ENCODE measurements at places on chromosomes 5 and 9.
A peak's percentile ranks its signal among the peaks of the same experiment; 100 is the strongest.

DNA sequence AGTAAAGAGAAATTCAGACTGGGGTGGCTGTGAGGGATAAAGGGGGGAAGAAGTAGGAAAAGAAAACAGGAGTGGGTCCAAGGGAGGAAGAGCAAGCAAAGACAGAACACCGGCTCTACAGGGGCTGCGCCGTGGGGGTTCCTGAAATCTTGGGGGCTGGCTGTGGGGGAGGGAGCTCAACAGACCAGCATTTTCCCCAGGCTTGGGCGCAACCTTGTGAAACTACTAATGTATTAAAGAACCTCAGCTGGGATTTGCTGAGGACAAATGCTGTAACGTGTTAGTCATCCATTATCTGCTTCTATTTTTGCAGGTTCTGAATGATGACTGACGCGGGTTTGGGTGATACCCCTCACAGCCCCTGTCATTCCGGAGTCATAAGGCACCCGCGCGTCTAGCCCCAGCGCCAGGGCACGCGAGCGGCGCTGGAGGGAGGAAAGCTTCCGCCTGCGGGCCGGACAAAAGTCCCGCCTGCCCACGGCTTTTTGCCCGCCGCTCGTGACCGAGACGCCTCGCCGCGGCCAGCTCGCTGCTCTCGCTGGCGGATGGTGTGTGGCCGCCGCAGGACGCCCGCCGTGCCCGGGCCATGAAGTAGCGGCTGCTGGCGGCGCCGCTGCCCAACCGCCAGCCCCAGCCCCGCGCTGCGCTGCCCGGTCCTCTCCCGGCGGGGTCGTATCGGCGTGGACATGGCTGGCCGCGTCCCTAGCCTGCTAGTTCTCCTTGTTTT, 110.6 kb downstream of the PAM start:
- peak; percentile 94 for DNase-seq

DNA sequence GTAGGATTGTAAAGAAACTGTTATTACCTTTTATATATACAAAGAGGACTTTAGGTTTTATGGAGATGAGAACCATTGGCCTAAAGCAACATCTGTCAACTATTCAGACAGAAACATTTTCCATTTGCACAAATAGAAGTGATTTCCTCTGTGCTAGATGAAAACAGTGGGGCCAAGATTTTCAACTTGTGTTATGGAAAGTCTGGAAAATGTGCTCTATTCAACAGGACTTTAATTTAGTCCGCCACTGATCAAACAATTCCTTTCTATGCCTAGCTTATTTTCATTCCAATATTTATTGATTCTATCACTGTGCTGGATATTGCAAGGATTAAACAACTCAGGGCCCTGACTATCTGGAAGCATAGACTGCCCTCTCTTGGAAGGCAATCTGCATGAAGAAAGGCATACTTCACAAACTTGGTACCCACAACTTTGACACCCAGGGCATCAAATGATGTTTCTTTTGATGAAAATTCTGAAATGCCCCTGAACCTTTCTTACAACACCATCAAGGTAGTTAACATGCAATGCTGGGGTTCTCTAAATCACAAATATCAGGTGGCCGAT, 126.6 kb upstream of the HMHB1 start:
- no peak for DNase-seq

- DNase-seq, result peak; percentile 36
Observed at GRCh38 chr5:78779262-78779661, 130.7 kb upstream of the LHFPL2 start.

GRCh38 chr5:141484310-141484640, 555 bp upstream of the PCDHGC4 start:
- no peak for DNase-seq

- peak; percentile 99 for DNase-seq
Observed at GRCh38 chr5:33321026-33321425, 119.7 kb upstream of the TARS1 start.

- no peak for DNase-seq
Observed at GRCh38 chr5:169889572-169889971, 90.7 kb downstream of the INSYN2B start.

DNA sequence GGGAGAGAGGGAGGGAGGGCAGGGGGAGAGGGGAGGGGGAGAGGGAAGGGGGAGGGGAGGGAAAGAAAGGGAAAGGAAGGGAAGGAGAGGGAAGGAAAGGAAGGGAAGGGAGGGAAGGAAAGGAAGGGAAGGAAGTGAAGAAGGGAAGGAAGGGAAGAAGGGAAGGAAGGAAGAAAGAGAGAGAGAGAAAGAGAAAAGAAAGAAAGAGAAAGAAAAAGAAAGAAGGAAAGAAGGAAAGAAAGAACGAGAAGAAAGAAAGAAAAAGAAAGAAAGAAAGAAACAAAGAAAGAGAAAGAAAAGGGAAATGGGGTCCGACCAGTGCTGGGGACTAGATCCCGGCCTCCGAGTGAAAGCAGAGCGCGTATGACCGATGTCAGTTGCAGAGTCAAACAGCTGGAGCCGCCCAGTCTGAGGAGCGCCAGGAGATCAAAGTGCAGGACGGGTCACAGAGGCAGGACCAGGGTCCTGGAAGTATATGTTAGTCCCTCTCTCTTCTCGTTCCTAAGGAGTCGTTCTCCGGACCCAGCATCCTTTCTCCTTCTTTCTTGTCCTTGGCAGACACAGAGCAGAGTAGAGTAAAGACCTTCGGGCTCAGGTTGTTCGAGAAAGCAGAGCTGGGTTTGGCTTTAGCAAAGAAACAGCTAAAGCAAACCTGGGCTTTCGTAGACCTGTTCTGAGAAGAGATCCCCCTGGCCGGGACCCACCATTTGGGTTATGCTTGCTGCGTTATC, 305.4 kb upstream of the MSX2 start:
- DNase-seq, result peak; percentile 23

DNA sequence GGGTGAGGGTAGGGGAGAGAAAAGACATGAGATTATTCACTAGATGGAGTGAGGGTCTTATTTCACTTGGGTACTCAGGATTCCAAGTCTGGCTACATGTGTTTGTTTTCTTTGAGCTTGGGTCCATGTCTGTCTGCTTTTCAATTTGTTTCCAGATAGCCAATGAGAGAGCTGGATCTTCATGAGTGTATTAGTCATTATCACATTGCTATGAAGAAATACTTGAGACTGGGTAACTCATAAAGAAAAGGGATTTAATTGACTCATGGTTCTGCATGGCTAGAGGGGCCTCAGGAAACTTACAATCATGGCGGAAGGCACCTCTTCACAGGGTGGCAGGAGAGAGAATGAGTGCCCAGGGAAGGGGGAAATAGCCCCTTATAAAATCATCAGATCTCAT, 196.8 kb upstream of the TRIM32 start:
- peak; percentile 38 for DNase-seq

- no peak for DNase-seq
Observed at GRCh38 chr9:119688547-119688946, 319.3 kb upstream of the BRINP1 start.

GRCh38 chr5:9241479-9242305, 304.2 kb downstream of the SEMA5A start:
- no peak for DNase-seq

DNA sequence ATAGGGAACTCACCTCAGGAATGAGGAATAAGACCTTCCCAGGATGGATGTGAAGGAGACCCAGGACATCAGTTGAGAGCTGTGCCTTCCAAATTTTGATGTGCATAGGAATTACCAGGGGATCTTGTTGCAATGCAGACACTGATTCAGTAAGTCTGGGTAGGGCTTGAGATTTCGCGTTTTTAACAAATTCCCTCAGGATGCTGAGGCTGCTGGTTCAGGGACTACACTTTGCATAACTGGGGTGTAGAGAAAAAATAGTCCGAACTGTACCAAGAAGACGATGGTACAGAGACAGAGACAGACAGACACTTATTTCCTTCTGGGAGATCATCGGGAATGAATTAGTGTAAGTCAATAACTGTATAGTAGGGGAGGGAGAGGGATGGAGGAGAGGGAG, 82.3 kb upstream of the FREM1 start:
- peak; percentile 1 for DNase-seq

- peak; percentile 89 for DNase-seq
Observed at GRCh38 chr5:172881691-172882370, 47.8 kb downstream of the ERGIC1 start.

DNA sequence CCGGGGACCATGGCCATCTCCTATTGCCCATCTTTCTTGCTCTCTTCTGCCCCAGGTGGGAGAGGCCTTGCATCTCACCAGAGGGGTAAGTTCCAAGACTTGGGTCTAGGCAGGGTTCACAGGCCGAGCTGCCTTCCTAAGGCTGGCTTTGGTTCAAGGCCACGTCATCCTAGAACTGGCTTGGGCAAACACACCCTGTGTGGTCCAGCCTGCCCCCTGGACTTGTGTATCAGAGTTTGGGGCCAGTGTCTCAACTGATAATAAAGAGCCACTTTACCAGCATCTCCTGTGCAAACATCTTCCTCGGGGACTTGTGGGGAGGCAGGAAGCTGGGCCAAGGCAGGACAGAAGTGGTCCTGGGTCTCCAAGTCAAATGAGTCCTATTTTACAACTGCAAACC, 17.8 kb downstream of the BOD1 start:
- DNase-seq, result no peak

- DNase-seq, result no peak
Observed at GRCh38 chr5:4662756-4663155, 477.4 kb upstream of the ADAMTS16 start.

GRCh38 chr5:20636686-20637085, 648.7 kb upstream of the CDH18 start:
- DNase-seq, result no peak

DNA sequence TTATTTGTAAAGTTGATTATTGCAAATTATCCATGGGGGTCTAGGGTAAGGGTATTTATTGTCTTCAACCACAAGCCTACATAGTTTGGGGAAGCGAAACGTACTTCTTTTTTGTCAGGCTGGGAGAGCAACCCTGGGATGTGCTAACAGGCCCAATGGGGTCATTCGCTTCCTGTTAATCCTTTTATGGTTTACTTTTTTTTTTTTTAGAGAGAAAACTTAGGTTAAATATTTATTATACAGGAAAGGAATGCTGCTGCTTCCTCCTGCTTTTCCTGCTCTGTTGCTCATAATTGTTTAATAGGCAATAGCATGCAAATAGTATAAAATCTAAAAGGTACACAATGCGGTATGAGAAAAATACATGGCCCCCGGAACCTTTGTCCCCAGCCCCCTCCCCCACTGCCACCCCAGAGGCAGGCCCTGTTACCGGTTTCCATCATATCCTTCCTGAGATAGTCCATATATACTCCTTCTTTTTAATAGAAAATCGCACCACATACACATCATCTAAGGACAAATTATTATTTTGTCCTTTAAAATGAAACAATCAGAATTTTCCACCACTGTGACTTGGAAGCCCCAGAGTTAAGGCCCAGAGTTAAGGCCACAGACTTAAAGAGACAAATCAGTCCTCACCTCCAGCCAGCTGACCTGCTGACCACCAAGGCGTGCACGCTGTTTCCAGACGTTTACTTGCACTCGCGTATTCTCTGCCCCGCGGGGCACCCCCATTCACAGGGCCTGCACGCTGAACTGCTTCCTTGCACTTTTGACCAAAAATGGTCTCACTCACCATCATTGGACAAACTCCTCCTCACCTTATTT, 83.9 kb downstream of the NDFIP1 start:
- no peak for DNase-seq

- DNase-seq, result peak; percentile 96
Observed at GRCh38 chr5:6712577-6713273, 507 bp upstream of the TENT4A start.

DNA sequence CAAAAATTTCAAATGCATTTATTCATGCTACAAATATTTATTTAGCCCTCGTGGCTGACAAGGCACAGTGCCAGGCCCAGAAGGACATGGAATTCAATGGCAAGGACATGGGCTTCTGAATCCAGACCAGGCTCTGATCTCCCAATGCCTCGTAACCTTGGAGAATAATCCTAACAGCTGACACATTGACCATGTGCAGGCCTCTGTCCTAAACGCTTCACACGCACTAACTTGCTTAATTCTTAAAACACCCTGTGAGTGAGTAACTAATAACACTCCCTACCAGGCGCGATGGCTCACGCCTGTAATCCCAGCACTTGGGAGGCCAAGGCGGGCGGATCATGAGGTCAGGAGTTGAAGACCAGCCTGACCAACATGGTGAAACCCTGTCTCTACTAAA, 33.2 kb downstream of the MYO10 start:
- peak; percentile 54 for DNase-seq

DNA sequence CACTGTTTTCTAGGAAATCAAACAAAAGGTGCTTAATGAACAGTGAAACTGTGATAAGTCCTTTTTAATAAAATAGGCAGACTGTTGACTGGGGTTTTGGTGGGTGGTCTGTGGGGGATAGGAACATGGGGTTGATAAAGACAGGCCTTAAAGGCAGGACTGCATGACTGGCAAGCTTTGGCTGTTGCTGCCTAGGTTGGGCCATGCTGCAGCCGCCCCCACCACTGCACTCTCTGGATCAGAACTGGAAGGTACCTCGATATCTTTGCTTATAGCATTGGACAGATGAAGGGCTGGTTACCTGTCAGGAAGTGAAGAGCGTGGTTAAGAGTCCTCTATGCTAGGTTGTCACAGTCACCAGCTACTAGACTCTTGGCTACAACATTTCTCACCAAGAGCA, 24.4 kb downstream of the APBA1 start:
- no peak for DNase-seq

GRCh38 chr5:16727755-16728325, 111.0 kb upstream of the RETREG1 start:
- DNase-seq, result no peak

DNA sequence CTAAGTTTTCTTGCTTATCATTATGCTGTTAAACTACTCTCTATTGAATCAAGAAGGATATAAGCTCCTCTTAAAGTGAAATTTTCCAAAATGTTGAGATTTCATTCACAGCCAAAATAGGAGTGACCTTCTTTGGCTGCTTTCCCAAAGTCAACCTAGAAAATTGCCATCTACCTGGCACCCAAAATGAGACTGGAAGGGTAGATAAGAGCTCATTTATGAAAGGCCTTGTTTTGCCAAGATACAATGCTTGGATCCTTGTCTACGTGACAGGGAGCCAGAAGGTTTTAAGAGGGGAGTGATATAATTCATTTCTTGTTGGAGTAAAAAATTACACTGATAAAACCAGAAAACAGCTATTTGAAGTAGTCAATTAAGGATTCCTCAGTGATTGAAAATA, 287.1 kb downstream of the IZUMO3 start:
- DNase-seq, result no peak

GRCh38 chr9:32677931-32678330, 42.5 kb upstream of the TAF1L start:
- DNase-seq, result no peak

GRCh38 chr5:88144219-88145001, 124.2 kb downstream of the TMEM161B start:
- DNase-seq, result no peak

DNA sequence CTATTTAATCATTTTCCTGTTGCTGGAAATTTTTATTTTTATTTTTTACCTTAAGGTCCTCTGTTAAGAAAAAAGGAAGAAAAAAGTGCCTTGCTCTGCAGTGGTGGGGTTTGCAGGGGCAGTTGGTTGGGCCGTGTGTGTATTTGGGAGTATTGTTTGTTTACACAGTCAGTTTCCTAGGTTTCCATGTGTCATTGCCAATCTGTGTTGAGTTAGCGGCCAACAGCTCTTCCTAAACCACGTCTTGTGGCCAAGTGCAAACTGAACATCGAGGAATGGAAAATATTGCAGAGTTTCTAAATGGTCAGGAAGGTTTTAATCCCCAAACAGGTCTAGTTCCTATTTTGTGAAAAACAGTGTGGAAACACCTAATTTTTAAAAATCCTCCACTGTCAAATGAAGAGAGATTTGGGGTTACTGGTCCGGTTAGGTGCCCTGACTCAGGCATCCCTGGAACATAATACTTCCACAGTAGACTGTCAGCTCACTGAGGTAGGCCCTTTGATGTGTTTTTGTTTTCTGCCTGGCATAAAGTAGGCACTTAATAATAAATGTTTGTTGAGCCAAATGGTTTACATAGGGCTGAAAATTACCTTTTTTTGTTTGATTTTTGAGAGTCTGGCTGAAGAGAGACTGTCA, 37.0 kb downstream of the MAMDC2 start:
- DNase-seq, result peak; percentile 70

- peak; percentile 27 for DNase-seq
Observed at GRCh38 chr5:117893211-117893610, 1095.1 kb downstream of the DTWD2 start.

All from EH (cell line).